ENCODE measurements at places on chromosomes 16 and 17.

GRCh38 chr17:47687748-47688147 is 6.2 kb upstream of the TBKBP1 start:
- no peak for DNase-seq

- DNase-seq = no peak
Measured at GRCh38 chr16:22250522-22250921, 44.4 kb downstream of the EEF2K start.

DNA sequence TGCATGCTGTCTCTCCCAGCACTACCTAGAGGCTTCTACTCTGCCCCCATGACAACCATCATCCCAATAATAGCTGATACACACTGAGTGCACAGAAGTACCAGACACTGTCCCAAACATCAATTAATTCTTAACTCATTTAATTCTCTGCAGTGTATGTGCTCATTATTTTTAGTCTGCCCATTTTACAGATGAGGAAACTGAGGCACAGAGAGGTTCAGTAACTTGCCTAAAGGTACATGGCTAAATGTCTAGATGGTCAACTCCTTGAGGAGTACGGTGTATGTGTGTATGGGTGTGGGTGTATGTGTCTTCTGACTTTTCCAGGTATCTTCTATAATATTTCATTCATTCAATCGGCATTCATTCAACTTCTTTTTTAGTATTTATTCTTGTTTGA is 407.9 kb downstream of the SOX9 start:
- no peak for DNase-seq

DNA sequence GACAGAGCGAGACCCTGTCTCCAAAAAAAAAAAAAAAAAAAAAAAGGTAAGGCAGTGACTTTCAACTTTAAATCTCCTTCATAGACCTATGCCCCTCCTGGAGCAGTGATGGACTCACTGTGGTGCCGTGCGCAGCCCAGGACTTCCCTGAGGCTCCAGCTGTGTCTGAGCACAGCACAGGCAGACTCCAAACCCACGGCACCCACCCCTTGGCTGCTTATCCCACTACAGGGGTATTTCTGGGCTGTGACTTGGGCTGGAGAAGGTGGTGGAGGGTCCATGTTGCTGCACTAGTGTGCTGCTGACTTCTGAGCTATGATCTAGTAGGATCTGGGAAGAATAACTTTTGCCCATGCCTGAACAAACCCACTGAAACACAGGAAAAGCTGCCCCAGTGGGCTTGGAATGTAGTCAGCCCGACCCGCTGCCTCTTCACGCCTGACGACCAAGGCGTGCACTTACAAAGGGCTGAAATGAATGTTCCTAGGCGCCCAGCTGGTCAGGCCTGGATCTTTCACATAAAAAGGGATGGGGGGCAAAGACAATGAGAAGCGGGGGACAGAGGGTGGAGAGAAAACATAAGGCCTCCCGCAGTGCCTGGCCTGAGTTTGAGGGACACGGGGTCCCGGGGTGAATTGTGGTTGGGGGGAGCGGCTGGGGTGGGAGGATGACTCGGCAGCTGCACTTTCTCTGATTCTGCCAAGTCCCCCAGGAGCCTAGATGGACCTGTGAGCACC is 83.0 kb downstream of the IRF8 start:
- DNase-seq = no peak

GRCh38 chr17:28472871-28473497 is 460 bp upstream of the SLC13A2 start:
- no peak for DNase-seq

DNA sequence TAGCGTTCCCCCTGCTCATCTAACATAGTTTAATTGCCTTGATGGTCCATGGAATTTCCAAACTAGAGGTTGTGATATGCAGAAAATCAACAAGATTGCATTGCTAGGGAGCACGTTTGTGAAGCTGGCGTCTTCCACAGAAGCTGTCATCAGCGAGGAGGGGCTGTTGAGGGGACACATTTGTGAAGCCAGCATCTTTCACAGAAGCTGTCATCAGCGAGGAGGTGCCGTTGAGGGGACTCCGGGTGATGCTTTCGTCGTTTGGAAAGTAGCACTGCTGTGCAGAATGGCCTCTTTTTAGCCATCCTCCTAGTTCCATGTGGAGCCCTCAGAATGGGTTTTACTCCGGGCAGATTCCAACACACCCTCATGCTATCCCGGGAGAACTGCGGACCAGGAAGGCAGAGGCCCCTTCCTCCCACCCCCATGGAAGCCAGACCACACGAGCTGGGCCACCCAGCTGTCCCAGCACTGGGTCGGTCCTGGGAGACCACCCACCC is 119.6 kb upstream of the CHMP6 start:
- DNase-seq = no peak

DNA sequence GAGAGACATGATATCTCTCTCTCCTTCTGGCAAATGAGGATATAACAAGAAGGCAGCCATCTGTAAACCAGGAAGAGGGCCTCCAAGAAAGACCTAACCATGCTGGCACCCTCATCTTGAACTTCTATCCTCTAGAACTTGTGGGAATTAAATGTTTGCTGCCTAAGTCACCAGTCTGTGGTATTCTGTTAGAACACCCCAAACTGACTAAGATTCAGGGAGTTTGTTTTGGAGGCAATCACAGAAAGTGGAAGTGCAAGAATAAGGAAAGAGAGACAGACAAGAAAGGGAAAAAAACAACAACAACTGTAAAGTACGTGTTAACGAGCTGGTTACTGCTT is 114.5 kb upstream of the GOT2 start:
- no peak for DNase-seq

DNA sequence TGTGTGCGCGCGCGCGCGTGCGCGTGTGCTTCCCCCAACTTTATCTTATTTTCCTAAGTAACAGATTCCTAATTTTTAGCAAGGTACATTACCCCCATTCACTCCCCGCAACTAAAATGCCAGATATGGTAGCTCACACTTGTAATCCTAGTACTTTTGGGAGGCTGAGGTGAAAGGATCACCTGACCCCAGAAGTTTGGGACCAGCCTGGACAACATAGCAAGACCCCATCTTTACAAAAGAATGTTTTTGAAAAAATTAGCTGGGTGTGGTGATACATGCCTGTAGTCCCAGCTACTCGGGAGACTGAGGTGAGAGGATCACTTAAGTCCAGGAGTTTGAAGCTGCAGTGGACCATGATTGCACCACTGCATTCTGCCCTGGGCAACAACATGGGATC is 5.1 kb downstream of the BRD7 start:
- no peak for DNase-seq

- no peak for DNase-seq
Measured at GRCh38 chr16:27759301-27759871, 209.4 kb downstream of the KATNIP start.

- DNase-seq = no peak
Measured at GRCh38 chr16:21256636-21257035, 21.5 kb downstream of the CRYM start.

DNA sequence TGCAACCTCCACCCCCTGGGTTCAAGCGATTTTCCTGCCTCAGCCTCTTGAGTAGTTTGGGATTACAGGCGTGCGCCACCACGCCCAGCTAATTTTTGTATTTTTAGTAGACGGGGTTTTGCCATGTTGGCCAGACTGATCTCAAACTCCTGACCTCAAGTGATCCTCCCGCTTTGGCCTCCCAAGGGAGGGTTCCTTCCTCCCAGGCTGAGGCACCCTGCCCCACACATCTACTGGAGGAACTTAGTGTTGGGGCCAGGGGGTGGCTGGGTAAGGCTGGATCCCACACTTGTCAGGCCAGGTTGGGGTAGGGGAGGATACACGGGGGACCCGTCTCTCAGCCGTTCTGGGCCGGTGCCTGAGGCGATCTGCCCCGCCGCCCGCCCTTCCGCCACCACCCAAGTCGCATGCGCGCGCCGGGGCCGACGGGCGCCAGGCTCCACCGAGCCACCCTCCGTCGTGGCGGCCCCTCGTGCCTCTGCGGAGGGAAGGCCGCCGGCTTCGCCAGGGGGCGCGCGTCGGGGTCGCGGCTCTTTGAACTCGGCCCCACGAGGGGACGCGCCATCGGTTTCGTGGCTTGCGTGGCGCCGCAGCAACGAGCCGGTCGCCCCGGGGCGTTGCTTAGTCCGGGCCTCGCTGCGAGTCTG is 15.9 kb downstream of the GRB7 start:
- no peak for DNase-seq

DNA sequence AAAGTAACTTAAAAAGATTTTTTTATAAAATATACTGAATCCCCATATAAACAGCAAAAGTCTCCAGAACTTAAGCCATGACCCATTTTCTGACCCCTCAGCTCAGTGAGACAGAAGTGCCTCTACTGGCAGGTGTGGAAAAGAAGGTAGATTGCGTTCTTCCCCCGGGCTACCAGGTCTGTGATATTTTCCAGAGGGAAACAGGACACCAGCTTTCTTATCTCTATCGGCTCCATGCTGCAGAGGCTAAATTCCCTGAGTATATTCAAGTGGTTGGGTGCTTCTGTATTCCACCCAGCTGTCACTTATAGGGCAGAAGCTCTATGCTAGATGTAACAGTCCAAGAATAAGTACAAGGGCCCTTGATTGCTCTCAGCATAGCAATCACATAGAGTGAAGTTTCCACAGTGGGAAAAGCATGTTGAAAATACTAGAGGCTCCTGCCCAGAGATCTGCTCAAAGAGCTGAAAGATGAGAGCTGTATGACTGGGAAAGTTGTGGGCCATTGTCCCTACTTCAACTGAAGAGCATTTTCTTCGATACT is 687.3 kb downstream of the CDH11 start:
- no peak for DNase-seq

- peak; percentile 42 for DNase-seq
Measured at GRCh38 chr16:77273-77806, 685 bp upstream of the MPG start.

GRCh38 chr16:29790949-29791844 is 646 bp downstream of the KIF22 start:
- DNase-seq = no peak

DNA sequence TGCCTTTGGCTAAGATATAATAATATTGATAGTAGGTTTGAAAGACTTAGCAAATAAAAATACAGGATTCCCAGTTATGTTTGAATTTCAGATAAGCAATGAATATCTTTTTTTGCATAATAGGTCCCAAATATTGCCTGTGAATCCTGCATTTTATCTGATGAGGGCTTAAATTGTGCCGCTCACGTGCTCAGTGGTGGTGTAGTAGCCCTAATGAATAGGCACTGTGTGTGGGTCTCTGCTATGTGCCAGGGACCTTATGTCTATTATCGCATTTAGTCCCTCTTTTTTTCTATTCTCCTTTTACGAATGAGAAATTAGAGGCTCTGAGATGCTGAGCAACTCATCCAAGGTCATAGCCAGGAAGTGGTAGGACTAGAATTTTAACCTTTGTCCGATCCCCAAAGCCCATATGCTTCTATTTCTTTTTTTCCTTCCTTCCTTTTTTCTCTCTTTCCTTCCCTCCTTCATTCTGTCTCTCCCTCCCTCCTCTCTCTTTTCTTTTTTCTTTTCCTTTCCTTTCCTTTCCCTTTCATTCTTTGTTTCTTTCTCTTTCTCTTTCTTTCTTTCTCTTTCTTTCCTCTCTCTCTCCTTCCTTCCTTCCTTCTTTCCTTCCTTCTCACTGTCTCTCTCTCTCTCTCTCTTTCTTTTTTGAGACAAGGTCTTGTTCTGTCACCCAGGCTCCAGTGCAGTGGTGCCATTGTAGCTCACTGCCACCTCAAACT is 47.2 kb downstream of the RGS9 start:
- no peak for DNase-seq

DNA sequence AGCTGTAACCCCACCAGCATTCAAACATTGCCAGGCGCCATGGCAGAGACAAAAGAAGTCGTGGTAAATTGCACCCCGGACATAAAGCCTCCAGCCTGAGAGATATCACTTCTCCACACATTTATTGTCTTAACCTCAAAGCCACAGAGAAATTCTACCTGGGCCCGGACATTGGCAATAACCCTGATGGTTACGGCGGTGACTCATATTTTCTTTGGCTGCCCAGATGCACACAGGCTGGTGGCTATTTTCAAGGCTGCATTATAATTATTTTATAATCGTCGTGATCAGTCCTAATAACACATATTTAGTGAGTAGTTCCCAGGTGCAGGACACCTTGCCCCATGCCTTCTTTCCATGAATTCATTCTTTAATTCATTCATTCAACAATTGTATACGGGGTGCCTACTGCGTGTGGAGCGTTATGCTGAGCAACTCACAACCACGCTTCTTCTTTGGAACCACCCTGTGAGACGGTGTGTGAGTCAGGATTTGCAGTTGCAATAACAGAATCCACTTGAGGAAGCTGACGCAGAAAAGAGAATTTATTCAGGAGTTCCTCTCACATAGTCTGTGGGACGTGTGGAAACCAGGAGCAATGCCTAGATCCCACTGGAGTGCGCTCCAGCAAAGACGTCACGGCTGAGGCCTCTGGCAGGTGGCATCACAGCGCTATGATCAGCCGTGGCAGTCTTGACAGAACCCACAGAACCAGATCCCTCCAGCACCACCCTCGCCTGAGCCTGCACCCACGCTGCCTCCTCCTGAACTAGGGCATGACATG is 245.7 kb downstream of the FOXL1 start:
- DNase-seq = no peak

- DNase-seq = no peak
Measured at GRCh38 chr16:26211542-26211941, 519.8 kb downstream of the HS3ST4 start.

GRCh38 chr17:66549311-66549704 is 246.9 kb downstream of the PRKCA start:
- no peak for DNase-seq

- DNase-seq = no peak
Measured at GRCh38 chr16:12061336-12062055, 85.0 kb downstream of the SNX29 start.

DNA sequence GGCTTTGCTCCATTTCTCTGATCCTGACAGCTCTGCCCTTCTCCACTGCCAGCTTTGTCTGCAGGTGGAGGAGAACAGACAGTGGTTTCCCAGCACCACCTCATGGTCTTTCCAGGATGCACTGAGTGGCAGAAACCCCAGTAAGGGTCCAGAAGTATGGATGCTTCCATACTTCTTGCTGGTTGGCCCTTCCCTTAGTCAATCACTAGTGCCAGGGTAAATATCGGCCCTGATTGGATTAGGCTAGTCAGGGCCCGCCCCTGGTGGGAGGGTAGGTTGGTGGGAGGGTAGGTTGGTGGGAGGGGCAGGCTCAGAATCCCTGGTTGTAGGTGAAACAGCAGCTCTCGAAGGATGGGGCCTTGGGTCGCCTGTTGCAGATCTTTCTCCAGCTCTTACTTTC is 10.2 kb downstream of the RNF213 start:
- DNase-seq = peak; percentile 62

DNA sequence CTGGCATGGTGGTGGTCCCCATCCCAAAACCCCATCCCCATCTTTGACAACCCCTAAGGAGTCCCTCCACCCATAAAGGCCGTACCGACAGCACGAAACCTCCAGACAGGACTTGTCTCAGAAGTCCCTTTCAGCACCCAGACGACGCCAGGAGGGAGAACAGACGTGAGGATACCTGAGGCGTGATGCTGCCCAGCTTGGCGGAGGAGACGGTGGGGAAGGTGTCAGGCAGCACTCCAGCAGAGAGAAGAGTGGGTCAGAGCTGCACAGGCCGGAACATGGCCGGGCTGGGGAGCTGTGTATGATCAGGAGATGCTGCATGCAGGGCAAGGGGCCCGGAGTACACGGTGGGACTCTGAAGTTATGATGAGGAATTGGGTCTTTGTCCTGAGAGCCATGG is 244.2 kb downstream of the GSG1L start:
- DNase-seq = no peak

- DNase-seq = no peak
Measured at GRCh38 chr16:56689171-56689570, 6.9 kb downstream of the MT1X start.

- DNase-seq = no peak
Measured at GRCh38 chr16:11677451-11677951, 9.2 kb downstream of the SNN start.

- peak; percentile 41 for DNase-seq
Measured at GRCh38 chr16:57600048-57600835, 28.2 kb upstream of the ADGRG1 start.

- DNase-seq = no peak
Measured at GRCh38 chr17:7713782-7714181, 3.8 kb upstream of the DNAH2 start.

Measured in activated naive CD4-positive, alpha-beta T cell treated with anti-CD3 and anti-CD28 coated beads, Interleukin-2, amount 50 U/mL, for 16 hours (primary cell).